SJCRH30 (cell line): ENCODE measurements at places on chromosomes 5 and 9. TPM values are rescaled to one million over a fixed set of nuclear protein-coding genes. Genes with fewer than 3 reads are reported as not detected.
A peak's percentile ranks its signal among the peaks of the same experiment; 100 is the strongest.

DNA sequence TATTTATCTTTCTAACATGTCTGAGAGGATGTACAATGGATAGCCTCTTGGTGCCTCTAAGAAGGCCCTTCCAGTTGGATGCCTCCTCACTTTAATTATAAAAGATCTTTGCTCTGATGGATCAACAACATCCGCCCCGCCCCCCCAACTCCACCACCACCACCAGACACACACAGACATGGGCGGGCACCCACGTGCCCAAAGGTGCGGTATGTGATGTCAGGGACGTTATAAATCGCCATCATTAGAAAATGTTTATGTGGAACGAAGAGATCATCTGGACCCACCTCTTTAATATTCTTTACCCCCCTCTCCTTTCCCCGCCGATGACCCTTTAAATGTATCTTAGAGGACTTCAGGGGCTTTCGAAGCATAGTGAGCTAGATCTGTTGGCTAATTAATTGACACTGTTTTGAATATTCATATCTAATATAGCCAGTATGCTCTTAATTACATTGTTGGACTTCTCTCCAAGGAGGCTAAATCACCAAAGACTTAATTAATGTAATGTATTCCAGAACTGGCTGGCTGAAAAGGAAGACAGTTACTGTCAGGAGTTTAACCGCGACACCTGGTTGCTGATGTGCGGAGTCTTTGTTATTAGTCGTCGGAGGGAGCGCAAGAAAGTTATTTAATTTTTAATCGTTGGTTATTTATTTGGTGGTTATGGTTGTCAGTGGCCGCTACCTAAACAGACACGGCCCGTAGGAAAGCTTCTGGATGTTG lies 6.1 kb upstream of the FOXB2 start:
- no peak for DNase-seq

DNA sequence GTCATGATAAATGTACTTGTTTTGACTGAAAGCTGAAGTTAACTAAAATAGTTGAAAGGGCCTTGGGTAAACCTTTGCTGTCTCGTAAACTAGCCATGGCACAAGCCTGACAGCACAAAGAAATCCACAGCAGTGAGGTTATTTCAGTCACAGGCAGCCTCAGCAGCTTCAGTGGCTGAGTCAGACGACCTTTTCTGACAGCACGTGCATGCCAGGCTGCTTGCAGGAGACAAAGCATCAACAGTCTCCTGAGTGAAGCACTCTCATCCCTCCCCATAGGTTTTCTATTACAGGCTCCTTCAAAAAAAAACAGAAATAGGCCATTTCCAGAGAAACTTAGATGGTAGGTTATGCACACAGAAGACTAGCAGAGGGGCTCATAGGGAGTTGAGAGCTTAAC lies 34.6 kb downstream of the OXCT1 start:
- peak; percentile 68 for DNase-seq

DNA sequence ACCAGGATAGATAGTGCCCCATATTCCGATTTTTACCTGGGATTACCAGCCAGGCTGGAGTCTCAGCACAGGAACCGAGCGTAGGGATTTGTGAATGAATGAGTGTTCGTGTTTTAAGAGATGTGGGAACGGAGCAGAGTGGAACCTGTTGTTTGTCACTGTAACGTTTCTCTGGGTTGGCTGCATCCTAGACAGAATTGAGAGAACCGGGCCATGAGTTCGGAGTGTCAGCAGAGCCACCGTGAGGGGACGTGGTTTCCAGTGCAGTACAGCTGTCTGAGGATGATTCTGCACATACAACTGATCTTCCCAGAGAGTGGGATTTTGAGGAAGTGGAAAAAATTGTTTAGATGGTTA lies 1.2 kb downstream of the PDE8B start:
- no peak for DNase-seq

- DNase-seq, result no peak
Measured at GRCh38 chr9:89680547-89681467, 76.0 kb downstream of the GADD45G start.

- no peak for DNase-seq
Measured at GRCh38 chr9:746661-747434, 94.6 kb upstream of the DMRT1 start.

- peak; percentile 29 for DNase-seq
Measured at GRCh38 chr5:118891252-118891651, 97.1 kb downstream of the DTWD2 start.

GRCh38 chr5:127423173-127423798 lies 94.2 kb upstream of the PRRC1 start:
- DNase-seq, result no peak

DNA sequence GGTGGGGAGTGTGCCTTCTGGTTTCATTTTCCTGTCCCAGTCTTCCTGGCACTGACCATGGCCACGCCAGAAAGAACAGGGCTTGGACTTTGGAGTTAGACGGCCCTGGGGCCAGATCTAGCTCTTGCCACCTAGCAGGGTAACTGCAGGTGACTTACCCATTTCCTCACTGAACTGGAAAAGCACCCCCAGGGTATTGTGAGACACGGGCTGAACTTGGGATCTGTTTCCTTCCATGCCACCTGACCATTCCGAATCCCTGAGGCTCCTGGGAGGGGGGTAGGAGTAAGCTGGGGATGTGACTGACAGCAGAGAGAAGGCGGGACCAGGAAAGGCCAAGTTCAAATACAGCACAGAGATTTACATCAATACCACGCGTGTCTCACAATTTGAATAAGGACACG lies 9.4 kb downstream of the HNRNPAB start:
- no peak for DNase-seq

- DNase-seq, result no peak
Measured at GRCh38 chr5:108421713-108422112, 39.8 kb upstream of the FBXL17 start.

DNA sequence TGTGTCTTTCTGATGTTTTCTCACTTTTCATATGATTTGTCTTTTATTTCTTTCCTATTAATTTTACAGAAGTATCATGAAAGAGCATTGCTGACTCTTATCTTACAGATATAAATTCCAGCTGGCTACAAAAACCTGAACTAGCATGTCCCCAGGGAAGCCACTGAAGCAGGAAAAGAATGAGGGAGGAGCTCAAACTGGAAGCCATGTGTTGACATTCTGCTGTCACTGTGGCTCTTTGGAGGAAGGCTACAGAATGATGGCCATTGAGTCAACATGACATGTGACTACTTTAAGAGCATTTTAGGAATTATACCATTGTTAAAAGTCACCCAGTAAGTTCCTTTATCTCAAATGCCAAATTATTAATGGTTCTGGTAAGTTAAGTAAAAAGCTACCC lies 638.3 kb upstream of the DMAC1 start:
- no peak for DNase-seq

GRCh38 chr9:91131433-91131839 lies 230.3 kb downstream of the AUH start:
- no peak for DNase-seq

DNA sequence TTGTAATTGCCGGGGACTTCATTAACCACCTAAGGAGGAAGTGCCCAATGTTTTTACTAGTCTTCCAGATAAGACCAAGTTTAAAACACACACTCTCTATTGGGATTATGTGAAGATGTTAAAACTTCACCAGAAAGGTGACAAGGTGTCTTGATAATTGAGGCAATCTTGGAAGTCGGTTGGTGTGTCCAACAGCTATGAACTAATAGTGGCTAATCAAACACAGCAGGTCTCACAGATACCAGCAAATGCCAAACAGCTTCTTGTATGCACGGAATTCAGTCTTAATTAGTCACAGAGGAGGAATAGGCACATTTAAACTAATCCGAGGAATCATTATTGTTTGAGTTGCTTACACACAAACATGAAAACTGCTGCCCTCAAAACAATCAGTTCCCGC lies 214.5 kb downstream of the SEC61B start:
- no peak for DNase-seq

- peak; percentile 84 for DNase-seq
Measured at GRCh38 chr9:37464426-37465248, 613 bp downstream of the ZBTB5 start.

DNA sequence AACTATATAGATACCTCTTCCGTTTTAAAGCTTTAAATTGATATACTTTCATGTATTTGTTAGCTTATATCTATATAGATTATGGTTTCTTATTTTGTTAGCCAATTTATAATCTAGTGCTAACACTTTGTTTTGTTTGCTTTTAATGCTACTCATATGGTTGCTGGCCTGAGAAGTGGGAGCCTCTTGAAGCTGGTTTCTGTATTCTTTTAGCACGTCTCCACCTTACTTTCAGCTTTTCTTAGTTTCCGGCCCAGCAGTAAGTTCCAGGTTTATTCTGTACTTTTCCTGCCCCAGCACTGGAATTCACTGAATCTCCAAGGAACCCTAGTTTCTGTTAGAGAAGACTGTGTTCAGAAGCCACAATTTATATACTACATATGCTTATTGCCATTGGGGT lies 458.9 kb downstream of the PRR16 start:
- no peak for DNase-seq

- DNase-seq, result no peak
Measured at GRCh38 chr5:146467760-146468159, 20.6 kb downstream of the TCERG1 start.

DNA sequence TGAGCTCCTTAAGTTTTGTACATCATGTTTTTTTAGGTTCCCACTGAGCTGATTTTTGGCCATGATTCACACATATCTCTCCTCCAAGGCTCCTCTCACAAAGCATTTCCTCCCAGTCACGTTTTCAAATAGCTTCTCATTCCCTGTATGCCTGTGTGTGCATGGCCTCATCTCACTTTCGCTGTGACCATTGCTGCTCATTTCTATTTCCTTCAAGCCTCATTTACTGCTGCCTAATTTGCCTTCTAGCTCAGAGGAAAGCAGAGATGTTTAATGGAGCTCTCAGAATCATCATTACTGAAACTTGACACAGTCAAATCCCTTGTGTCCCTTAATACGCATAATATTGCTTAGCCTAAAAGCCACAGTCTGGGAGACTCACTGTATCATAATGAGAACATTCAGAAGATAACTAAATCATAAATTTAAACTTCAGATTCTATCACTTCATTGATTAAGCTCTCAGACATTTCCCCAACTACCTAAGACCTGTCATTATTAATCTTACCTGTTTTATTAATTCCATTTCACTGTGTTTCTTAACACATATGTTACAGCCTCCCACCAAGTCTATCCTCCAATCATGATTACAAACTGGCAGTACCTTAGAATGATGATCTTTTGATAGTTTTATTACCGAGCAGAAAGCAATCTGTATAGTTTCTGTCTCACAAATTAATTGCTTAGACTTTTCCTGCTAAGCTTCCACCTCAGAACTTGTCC lies 278.3 kb upstream of the PTGER4 start:
- DNase-seq, result no peak

Gene NMUR2
- total RNA-seq, result not detected in 2 replicates

Gene GCNT4
- 0.02 and 0.05 TPM in 2 replicates for total RNA-seq

Gene C1QTNF3
- 16.1 and 16.9 TPM in 2 replicates for total RNA-seq
